ENCODE measurements at places on chromosomes 16 and 17.

- no peak for DNase-seq
Observed at GRCh38 chr17:81489998-81490992, 22.3 kb downstream of the ACTG1 start.

DNA sequence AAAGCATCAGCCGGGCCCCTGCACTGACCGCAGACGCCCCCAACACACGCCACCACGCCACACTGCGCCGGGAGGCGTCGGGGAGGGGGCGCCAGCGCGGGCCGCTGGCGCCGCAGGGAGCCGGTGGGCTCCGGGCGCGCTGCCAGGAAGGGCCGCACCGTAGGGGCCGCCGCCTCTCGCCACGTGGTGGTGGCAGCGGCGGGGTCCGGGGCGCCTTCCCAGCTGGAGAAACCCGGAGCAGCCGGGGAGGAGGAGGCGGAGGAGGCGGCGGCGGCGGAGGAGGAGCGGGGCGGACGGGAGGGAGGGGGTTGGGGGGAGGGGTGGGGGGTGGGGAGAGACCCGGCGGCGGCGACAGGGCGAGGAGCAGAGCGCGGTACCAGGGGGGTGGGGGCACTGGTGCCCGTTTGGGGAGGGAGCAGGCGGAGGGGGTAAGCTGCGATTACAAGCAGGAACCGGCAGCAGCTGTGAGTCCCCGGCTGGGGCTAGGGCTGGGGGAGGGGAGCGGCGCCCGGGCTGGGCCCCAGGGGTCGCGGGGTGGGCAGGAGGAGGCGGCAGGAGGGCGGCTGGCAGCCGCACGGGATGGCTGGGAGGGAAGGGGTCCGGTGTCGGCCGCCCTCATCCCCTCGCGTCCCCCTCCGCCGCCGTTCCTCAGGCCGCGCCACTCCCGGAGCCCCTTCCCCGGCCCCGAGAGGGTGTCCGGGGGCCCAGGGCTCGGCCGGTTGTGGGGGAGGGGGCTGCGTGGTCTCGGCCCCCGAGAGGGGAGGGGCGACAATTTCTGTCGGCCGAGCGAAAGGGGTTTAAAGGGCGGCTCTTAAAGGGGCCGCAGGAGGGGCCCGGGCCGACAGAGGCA lies at the start of gene TBKBP1:
Gene TBKBP1, plus strand, starts transcription at position 431 of the 850 bp plus-strand sequence. CDS start 1,952 bp downstream, outside the sequence.
- DNase-seq: peak; percentile 45

- DNase-seq: no peak
Observed at GRCh38 chr17:58527306-58527705, 12.9 kb upstream of the MTMR4 start.

DNA sequence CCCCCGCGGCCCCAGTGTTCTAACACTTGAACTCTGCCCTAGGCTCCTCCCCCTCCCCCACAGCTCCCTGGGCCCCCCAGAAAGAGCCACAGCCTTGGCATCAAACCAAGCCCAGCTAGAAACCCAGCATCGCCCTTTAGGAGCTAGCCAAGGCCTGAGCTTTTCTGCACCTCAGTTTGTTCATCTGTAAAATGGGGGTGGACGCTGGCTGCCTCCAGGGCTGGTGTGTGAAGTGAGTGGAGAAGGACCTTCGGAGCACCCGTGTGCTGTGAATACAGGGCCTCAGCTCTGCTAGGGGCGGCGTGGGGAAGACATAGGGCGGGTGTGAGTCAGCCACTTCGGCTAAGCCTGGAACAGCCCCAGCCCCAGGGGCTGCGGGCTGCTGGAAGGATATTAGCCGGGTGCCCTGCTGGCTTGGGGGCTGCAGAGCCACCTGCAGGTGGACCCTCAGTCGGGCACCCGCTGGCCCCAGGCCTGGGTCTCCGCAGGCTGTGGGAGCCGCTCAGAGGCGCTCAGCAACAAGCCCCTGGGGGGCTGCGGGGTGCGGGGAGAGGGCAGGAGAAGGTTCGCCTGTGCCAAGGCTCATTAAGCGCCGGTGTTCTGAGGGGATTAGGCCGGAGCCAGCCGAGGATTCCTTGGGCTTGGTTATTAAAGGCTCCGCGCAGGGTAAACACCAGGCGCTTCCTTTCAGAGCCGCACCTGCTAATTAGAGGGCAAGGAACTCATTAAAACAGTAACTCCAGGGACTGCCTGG lies 217.0 kb upstream of the CIBAR2 start:
- no peak for DNase-seq

GRCh38 chr16:71658771-71659170 lies 32.8 kb downstream of the MARVELD3 start:
- no peak for DNase-seq

DNA sequence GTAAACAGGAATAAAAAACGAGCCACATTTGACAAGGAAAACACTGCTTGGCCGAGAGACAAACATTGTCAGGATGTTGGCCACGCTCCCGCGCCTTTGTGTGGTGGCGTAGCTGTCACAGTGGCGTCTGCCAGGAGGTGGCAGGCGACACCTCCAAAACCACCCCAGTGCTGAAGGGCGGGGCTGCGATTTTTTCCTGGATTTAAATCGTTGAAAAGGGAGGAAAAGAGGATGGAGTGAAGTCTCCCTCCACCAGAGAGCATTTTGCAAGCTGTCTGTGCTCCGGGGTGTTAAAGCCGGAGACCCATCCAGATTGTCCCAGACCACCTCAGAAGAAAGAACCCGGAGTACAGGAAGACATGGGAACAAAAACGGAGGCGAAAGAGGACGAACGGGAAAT lies 12.7 kb downstream of the MRM3 start:
- peak; percentile 44 for DNase-seq

GRCh38 chr17:5794881-5795506 lies 210.7 kb upstream of the NLRP1 start:
- no peak for DNase-seq

- no peak for DNase-seq
Observed at GRCh38 chr16:17965133-17965900, 371.2 kb downstream of the NPIPA8 start.

DNA sequence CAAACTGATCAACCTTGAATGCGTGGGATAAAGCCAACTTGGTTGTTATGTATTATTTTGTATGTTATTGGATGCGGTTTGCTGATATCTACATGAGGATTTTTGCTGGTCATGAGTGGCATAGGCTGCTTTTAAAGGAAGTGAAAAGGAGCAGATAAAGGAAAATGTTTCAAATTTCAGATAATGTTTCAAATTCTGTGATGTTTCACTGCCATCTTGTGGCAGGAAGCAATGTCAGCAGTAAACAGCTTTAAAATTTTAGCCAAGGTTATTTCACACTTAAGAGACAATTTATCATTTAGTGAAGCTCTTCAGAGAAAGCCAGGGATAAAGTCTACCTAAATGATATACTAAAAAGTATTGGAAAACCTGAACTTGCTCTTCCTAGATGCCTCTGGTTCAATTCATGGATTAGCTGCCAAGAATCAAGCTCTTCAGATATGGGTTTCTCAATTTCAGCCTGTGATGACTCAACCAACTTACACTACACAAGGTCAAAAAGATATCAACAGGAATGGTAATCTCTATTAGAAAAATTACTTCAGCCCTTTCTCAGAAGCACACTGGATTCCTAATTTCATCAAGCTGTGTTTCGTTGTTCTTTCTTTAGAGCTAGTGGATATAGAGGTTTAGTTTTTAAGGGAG lies 136.0 kb upstream of the C17orf78 start:
- no peak for DNase-seq

DNA sequence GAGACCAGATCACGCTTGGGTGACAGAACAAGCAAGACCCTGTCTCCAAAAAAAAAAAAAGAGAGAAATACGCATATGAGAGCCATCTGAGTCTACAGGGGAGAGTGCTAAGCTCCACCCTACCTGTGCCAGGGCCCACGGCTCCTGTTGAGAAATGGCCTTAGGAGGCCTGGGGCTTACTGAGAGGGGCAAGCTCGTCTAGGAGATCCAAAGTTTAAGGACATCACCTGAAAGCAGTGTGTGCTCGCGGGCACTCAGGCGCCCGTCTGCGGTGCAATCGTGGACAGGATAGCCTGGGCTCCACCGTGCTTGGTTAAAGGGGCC lies 14.5 kb upstream of the BAIAP2 start:
- no peak for DNase-seq

GRCh38 chr16:71339236-71340171 lies 19.0 kb upstream of the CALB2 start:
- DNase-seq: no peak

DNA sequence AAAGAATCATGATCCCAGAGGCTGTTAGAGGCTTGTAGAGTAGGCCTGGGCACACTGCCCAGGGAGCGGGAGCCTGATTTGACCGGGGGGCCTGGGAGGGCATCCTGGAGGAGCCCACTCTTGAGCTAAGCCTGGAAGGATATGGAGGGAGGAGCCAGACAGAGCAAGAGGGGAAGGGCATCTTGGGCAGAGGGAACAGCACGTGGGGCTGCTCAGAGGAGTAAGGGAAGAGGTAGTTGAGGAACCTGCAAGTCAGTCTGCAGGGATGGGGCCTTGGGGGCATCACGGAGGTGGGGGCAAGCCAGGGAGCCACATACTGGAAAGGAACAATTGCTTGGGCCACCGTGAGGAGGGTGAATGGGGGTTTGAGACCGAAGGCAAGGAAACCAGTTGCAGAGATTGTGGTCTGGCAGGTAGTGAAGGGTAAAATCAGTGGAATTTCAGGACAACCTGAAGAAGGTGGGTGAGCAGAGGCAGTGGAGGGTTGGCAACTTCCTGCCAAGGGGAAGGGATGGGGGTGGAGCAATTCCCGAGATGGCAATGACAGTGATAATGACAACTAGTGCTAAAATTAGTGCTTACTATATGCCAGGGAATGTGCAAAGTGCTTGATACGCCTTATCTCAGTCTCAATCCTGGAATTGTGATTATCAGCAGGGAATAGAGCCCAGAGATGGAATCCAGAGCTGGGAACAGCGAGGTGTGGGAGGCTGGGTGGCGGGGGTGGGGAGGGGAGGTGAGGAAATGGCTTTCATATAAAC lies 9.7 kb upstream of the RAI1 start:
- no peak for DNase-seq

DNA sequence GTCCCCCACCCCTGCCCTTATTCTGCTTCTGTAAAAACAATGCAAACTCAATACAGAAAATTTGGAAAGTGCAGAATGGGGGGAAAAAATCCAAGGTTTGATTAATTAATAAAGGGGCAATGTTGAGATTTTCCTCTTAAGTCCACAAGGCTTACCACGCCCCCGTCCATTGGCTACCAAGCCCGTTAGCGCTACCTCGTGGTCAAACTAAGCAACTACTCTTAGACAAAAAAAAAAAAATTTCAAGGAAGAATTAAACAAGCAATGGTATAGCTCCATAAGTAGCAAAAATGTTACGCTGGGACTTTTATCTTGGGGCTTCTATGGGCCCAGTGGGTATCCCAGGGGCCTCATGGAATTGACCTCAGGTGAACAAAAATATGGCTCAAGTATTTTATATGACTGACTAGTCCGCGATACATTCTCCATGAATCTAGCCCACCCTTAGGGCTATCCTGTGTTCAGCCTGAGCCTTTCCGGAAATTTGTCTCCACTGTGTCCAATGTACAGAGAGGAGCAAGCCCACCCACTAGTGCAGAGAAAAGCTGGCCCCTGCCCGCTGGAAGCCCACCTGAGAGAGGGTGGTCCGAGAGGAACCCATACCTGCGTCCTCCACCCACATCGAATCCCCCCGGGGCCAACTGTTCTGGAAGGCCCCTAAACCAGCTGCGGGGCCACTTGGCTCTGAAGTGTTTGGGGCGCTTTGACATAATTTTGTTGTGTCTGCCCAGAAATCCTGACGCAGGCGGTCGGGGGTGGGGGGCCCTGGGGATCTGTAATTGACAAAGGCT lies 19.1 kb upstream of the TEX2 start:
- DNase-seq: peak; percentile 45

DNA sequence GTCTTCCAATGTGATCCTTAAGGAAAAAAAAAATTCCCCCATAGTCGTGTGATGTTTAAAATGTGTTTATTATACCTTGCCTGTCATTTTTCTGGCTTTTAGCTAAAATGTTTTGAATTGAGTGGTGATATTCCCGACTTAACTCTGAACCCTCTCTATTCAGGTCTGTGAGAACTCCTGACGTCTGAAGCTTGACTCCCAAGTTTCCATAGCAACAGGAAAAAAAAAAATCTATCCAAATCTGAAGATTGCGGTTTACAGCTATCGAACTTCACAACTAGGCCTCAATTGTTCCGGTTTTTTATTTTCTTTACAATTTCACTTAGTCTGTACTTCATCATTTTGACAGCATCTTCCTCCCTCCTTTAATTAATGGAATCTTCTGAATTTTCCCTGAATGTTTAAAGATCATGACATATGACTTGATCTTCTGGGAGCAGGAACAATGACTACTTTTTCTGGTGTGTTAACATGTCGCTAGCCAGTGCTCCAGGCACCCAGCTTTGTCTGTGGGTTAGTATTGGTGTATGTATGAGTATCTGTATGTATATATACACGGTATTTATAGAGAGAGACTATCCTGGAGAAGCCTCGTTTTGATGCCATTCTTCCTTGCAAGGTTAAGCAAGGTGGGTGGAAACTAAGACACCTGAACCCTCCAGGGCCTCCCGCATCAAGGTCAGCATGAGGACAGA lies 12.8 kb upstream of the HSBP1 start:
- DNase-seq: no peak

DNA sequence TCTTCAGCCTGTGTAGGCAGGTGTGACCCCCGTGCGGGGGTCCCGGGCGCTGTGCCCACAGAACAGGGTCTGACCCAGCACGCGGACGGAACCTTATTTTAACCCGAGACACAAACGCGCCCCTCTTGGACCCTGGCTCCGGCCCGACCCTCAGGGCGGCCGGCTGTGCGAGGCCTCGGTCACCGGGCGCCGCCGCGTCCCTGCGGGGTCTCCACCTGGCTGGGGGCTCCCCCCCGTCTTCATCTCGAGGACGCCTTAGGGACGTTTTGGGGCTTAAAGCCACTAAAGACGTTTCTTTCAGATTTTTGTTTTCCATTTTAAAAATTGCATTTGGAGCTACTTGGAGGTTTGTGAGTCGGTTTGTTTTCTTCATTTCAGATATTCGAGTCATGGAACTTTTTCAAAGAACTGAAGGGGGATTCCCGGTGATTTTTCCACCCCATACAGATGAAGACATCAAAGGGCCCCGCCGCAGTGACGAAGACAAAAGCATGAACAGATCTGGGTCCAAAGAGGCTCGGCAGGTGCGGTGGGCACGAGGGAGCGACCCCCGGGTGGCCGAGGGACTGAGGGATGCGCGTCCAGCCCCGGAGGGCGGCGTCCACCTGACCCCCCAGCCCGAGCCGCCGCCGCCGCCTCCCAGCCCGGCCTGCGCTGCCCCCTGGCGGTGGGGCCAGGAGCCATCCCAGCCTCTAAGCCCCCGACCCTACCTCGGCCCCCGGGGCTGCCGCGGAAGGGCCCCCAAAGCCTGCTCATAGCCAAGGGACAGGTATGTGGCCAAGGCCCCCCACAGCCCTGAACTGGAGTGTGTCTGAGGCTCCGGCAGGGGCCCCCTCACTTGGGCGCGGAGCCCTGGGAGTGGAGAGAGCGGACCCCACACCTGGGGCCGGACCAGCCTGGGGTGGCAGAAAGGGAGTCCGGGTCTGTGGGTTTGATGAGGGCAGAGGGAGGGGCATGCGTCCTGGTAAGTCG lies 3.8 kb upstream of the CD7 start:
- DNase-seq: peak; percentile 84

- DNase-seq: no peak
Observed at GRCh38 chr16:12170103-12171040, 193.8 kb downstream of the SNX29 start.
